Right forelimb (tissue), 1 donor: ENCODE measurements at places on chromosomes 3 and 15.

GRCh38 chr3:188157971-188158370 lies 4.0 kb downstream of the LPP start:
- DNase-seq, result no peak

GRCh38 chr3:128999102-128999501 lies 2.0 kb upstream of the EFCC1 start:
- DNase-seq, result no peak

- DNase-seq, result no peak
These were observed 539.3 kb upstream of the LMCD1 start for GRCh38 chr3:7962301-7962700.

- no peak for DNase-seq
These were observed 19.8 kb upstream of the FGF12 start for GRCh38 chr3:192747145-192747544.

DNA sequence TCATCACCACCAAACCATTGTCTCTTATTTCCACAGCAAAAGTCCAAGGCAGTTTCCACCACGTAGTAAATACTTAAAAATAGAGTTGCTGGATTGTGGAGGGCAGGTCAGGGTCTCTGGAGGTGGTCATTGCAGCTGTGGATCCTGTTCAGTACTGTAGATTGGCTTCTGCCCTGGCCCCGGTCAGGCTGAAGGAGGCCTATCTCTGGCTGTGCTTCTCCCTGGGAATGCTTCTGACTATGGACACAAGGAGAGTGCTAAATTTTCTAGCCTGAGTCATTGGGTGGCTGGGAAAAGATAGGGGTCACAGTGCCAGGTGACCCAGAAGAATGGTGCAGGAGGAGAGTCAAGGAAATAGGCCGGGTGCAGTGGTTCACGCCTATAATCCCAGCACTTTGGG lies 26.3 kb upstream of the GMPPB start:
- DNase-seq, result no peak

GRCh38 chr3:154540950-154541604 lies 111.1 kb upstream of the GPR149 start:
- DNase-seq, result no peak

GRCh38 chr3:100775669-100776068 lies 66.4 kb downstream of the TFG start:
- DNase-seq, result no peak

GRCh38 chr3:4985330-4986174 lies 6.3 kb downstream of the BHLHE40 start:
- DNase-seq, result no peak

- DNase-seq, result no peak
These were observed 267.4 kb upstream of the ATP11B start for GRCh38 chr3:182525766-182526374.

DNA sequence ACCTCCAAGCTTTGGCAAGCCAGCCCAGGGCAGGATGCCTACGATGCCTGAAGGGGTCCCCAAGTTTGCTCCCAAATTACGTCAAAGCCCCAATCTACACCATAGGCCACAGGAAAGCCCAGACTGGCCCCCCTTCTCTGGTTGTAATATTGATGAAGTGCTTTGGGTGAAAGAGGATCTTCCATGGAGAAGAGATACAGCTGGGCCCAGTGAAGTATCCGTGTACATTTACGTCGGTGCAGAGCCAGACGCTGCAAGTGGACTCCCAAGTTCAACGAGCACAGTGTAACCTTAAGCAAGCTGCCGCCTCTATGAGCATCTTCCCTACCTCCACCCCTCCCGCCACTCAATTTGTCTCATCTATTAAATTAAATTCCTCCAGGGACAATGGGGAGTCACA lies 100.1 kb upstream of the TPM1 start:
- DNase-seq, result no peak

GRCh38 chr3:116728454-116728853 lies 18.9 kb downstream of the TUSC7 start:
- no peak for DNase-seq

- DNase-seq, result no peak
These were observed 11.8 kb upstream of the ZNF770 start for GRCh38 chr15:34999906-35000305.

DNA sequence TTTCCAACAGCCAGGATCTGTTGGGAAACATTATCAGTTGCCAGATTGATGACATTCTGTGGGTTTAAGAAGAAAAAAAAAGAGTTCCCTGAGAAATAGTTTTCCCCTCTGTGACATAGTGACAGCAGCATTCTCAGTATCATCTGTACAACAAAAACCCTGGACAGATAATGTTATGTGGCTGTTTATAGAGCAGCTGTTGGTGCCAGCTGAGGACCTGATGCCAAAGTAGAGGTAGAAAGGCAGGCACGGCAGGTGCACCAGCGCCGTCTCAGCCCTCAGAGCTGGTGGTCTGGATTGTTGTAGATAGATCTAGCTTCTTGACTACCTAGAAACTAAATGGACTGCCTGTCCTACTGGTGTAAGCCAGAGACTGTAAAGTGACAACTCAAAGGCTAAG lies 56.2 kb upstream of the FILIP1L start:
- DNase-seq, result no peak

GRCh38 chr3:34646911-34647460 lies 848.6 kb downstream of the PDCD6IP start:
- no peak for DNase-seq

DNA sequence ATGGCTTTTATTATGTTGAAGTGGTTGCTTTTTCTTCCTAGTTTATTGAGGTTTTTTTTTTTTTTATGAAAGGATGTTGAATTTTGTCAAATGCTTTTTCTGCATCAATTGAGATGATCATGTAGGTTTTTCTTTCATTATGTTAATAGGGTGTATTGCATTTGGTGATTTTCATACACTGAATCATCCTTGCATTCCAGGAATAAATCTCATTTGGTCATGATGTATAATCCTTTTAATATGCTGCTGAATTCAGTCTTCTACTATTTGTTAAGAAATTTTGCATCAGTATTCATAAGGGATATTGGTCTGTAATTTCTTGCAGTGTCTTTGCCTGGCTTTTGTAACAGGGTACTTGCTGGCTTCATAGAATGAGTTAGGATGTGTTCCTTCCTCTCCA lies 11.5 kb upstream of the CLRN1 start:
- no peak for DNase-seq

- DNase-seq, result no peak
These were observed 1.7 kb upstream of the SLC9A9 start for GRCh38 chr3:143849854-143850549.

DNA sequence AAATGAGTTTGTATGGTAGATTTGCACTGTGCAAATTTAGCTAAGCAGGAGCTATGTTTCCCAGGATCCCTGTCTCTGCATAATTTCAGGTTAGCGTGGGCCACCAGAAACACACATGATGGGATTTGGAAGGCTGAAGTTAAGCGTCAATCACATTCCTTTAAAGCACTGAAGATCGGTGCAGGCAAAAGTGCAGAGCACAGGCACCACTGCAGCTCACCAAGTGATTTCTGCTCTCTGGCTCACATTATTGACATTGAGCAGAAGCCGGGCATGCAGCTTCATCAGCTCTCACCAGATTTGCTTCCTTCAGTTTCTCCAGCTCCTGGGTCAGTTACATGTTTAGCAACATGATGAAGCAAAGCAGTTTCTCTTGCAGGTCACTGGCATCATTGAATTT lies 256.4 kb upstream of the TGFBR2 start:
- DNase-seq, result no peak

GRCh38 chr3:153927107-153927506 lies 194.1 kb upstream of the ARHGEF26 start:
- DNase-seq, result no peak

GRCh38 chr3:101972430-101973162 lies 123.3 kb downstream of the NFKBIZ start:
- no peak for DNase-seq

DNA sequence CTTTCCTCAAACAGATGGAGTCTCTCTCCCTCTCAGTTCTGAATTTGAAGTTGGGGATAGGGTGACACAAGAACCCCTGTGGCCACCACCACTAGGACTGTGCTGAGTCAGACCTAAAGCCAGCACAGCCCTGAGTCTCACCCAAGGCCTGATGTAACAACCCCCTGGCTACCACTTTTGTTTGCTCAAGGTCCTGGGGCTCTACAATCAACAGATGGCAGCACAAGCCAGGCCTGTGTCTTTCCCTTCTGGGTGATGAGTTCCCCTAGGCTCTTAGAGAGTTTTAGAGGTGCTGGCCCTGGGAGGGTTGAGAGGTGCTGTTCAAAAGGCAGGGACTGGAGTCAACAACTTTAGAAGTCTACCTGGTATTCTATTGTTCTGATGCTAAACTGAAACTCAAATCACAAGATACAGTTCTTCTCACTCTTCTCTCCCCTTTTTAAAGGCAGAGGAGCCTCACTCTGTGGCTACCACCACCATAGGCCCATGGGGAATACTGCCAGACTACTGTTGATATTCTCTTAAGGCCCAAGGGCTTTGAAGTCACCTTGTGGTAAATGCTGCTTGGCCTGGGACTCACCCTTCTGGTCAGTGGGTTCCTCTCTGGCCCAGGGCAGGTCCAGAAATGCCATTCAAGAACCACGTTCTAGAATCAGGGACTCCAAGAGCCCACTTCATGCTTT lies 6.5 kb downstream of the OR5K4 start:
- no peak for DNase-seq
